Mesothelial cell of epicardium (in vitro differentiated cells): ENCODE measurements at places on chromosomes 2 and 18.

- no peak overlapping the region for H3K4me3 ChIP-seq
- DNase-seq, result no peak
- no peaks in the 10 kb centered on the region for H3K4me1 ChIP-seq
- H3K36me3 ChIP-seq, result peaks cover 14% of the 10 kb centered on the region
These were observed 11.1 kb downstream of the RTTN start for GRCh38 chr18:70194227-70194890.

DNA sequence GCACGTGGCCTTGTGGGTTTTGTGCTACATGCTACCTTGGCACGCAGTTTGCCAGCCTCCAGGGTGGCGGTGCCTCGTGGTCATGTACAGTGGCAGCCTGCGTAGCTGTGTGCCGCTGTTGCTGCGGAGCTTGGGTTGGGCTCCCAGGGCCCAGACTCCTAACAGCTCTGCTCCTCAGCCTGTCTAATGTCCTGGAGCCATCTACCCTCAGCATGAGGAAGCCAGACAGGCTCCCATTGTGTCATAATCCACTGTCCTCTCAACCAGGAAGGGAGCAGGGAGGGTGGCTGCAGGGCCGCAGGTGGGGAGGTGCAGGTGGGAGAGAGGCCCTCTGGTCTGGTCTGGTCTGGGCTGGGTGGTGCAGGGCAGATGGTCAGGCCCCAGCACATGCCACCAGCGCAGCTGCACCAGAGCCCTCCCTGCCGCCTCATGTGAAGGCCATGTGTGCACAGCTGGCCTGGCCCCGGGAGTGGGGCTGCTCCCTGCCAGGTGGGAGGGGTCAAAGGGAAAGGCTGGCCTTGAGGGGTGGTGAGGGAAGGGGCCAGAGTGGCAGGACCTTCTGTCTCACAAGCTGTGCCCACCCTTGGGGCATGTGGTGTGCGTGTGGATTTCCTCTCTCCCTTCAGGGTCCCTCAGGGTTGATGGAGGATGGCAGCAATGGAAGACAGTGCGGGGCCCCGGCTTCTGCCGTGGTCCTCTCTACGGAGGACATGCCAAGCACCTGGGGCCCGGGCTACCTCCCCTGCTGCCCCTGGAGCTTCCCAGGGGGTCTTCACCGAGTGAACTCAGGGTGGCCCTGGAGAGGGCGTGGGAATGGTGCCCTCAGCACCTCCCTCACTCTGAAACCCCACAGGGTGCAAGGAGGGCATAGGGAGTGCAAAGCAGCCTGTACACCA, 4.8 kb downstream of the ATOH8 start:
- H3K36me3 ChIP-seq, result peaks cover 3% of the 10 kb centered on the region
- H3K4me1 ChIP-seq, result peaks cover 21% of the 10 kb centered on the region
- H3K27ac ChIP-seq, result no peak overlapping the region
- peaks cover 11% of the 10 kb centered on the region for H3K27me3 ChIP-seq

DNA sequence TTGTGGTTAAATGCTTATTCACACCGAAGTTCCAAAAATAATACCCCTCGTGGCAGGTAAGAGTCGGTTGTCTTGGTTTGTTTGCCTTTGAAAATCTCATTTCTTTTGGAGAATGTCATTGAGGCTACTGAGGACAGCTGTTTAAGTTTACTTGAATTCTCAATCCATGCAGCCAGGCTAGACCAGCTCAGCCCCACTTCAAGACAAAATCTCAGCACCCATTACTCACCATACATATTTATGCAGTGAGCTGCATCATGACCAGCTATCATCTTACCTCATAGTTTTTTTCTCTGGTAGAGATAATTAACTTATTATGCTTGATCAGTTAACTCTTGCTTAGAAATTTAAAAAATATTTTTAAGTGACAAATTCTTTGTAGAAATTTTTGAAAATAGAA, 115.9 kb downstream of the HAUS1 start:
- no peak overlapping the region for H3K4me3 ChIP-seq
- H3K27me3 ChIP-seq, result no peaks in the 10 kb centered on the region
- peaks cover 20% of the 10 kb centered on the region for H3K36me3 ChIP-seq
- no peak for DNase-seq
- H3K27ac ChIP-seq, result no peak overlapping the region

- no peak overlapping the region for H3K27ac ChIP-seq
- H3K4me1 ChIP-seq, result no peaks in the 10 kb centered on the region
- H3K4me3 ChIP-seq, result no peak overlapping the region
- DNase-seq, result no peak
These were observed 104.9 kb upstream of the CAVIN2 start for GRCh38 chr2:191951832-191952231.

DNA sequence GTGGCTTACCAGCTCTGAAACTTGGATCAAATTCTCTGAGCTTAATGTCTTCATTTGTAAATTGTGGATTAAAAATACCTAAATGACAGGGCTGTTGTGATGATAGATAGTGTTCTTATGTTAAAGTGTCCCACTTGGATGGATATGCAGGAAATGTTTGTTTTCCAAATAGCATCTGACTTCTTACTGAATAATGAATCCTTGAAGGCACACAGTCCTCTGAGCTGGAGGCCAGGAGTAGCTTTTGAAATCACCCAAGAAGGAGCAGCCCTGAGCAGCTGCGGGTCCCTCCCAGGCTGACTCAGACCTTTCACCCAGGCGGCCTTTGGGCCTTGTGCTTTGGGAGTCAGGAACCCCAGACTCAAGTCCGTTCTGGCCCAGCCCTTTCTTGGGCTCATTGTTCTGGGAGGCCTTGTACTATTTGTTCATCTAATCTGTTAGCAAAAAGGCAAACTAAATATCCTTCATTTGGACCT, 173.0 kb upstream of the GATA6 start:
- H3K4me3 ChIP-seq, result no peak overlapping the region
- H3K4me1 ChIP-seq, result peaks cover 30% of the 10 kb centered on the region
- no peak overlapping the region for H3K27ac ChIP-seq
- DNase-seq, result no peak
- no peaks in the 10 kb centered on the region for H3K36me3 ChIP-seq

DNA sequence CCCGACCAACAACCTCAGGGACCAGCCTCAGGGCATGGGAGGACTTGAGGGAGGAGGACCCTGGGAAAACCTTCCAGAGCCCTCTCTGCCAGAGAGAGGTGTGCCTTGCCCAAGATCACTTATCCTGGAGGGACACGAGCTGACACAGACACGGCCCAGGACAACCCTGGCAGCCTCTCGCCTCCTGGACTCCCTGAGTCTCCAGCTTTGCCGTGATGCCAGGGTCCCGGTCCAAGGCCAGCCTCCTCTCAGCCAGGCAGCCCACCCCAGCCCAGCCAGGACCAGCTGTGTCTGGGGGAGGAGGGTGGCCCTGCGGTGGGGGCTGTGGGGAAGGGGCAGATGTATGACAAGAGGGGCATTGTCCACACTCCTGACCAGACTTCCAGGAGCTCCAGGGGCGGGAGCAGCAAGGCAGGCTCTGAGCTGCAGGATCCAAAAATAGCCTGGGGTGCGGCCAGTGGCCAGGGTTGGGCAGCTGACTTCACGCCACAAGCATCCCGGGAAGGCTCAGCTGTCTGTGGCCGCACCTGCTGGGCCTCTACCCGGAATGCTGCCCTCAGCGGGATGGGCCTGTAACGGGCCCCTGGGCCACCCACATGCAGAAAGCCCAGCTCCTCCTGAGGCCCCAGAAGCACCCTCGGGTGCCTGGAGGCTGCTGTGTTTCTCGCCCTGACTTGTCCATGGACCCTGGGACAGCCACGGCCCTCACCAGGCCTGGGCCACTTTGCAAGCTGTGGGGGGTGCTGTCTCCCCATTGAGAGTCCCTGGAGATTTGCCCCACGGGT, 65.5 kb upstream of the GPC1 start:
- H3K27me3 ChIP-seq, result no peaks in the 10 kb centered on the region
- H3K36me3 ChIP-seq, result no peaks in the 10 kb centered on the region
- H3K4me3 ChIP-seq, result no peak overlapping the region
- H3K27ac ChIP-seq, result peak overlapping the region; percentile 73
- peak; percentile 42 for DNase-seq

- DNase-seq, result no peak
- peaks cover 38% of the 10 kb centered on the region for H3K4me1 ChIP-seq
- peaks cover 7% of the 10 kb centered on the region for H3K36me3 ChIP-seq
- H3K4me3 ChIP-seq, result no peak overlapping the region
These were observed 87.4 kb downstream of the STK39 start for GRCh38 chr2:168159754-168160585.

DNA sequence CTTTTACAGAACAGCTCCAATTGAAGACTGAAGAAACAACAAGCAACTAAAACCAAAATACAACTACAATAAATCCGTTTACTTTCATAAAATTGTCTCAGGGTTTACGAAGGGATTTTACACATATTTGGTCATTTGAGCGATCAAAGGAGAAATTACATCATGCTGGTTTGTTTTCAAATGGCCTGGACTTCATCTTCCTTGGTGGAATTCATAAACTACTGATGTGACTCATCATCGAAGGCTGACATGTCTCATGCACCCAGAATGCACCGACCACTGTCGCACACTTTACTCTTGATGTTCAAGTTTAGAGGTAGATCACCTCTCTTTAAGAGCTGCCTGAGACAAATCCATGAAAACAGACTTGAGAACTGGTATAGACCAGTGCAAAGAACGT, 25.6 kb upstream of the PMAIP1 start:
- H3K4me1 ChIP-seq, result no peaks in the 10 kb centered on the region
- DNase-seq, result no peak
- H3K27me3 ChIP-seq, result no peaks in the 10 kb centered on the region
- no peak overlapping the region for H3K4me3 ChIP-seq
- H3K27ac ChIP-seq, result no peak overlapping the region
- H3K36me3 ChIP-seq, result no peaks in the 10 kb centered on the region

- no peak overlapping the region for H3K27ac ChIP-seq
- H3K4me3 ChIP-seq, result no peak overlapping the region
- peaks cover 51% of the 10 kb centered on the region for H3K27me3 ChIP-seq
- H3K36me3 ChIP-seq, result no peaks in the 10 kb centered on the region
- no peaks in the 10 kb centered on the region for H3K4me1 ChIP-seq
These were observed 162.0 kb downstream of the RTP5 start for GRCh38 chr2:242031481-242032019.

GRCh38 chr2:30588994-30589393, 141.9 kb downstream of the LCLAT1 start:
- H3K4me3 ChIP-seq, result no peak overlapping the region
- H3K36me3 ChIP-seq, result peaks cover 17% of the 10 kb centered on the region
- H3K27ac ChIP-seq, result no peak overlapping the region
- H3K4me1 ChIP-seq, result no peaks in the 10 kb centered on the region

DNA sequence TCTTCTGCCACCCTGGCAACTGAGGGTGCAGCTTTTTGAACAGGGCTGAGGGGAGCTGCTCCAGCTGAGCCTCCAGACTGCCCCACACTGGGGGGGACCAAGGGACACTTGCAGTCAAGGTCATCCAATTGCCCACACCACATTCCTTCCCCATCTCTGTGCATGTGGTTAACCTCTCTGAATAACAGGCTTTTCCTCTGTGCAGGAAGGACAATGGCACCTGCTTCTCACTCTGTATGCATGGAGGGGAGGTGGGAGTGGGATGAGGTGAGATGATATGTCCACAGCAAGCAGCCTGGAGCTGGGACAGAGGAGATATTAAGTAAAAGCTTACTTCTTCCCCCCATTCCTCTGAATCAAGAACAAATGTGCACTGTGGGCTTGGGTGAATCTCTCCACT, 39.1 kb upstream of the TEX51 start:
- no peak overlapping the region for H3K27ac ChIP-seq
- no peak overlapping the region for H3K4me3 ChIP-seq
- no peak for DNase-seq
- H3K4me1 ChIP-seq, result no peaks in the 10 kb centered on the region

DNA sequence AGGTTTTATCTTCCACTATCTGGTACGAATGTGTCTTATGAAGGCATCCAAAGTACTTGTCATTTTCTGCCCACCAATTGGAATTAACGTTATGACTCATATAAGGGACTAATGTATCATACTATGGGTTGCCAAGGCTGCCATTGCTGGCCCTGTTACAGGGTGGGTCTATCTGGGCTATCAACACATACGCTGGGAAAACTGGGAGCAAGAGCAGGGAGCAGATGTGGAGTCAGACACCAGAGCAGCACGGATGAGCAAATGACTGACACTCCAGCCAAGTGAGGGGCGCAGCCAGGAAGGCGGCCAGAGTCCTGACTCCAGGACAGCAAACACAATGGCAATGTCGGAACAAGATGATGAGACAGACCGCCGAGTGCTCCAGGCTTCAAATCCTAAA, 145.9 kb downstream of the COPS8 start:
- DNase-seq, result no peak
- no peaks in the 10 kb centered on the region for H3K36me3 ChIP-seq
- H3K27me3 ChIP-seq, result no peaks in the 10 kb centered on the region
- H3K4me3 ChIP-seq, result no peak overlapping the region
- H3K27ac ChIP-seq, result no peak overlapping the region

GRCh38 chr2:191411472-191411871, 166.3 kb downstream of the MYO1B start:
- H3K4me3 ChIP-seq, result no peak overlapping the region
- no peak overlapping the region for H3K27ac ChIP-seq
- no peaks in the 10 kb centered on the region for H3K4me1 ChIP-seq
- peaks cover 57% of the 10 kb centered on the region for H3K36me3 ChIP-seq
- no peaks in the 10 kb centered on the region for H3K27me3 ChIP-seq

DNA sequence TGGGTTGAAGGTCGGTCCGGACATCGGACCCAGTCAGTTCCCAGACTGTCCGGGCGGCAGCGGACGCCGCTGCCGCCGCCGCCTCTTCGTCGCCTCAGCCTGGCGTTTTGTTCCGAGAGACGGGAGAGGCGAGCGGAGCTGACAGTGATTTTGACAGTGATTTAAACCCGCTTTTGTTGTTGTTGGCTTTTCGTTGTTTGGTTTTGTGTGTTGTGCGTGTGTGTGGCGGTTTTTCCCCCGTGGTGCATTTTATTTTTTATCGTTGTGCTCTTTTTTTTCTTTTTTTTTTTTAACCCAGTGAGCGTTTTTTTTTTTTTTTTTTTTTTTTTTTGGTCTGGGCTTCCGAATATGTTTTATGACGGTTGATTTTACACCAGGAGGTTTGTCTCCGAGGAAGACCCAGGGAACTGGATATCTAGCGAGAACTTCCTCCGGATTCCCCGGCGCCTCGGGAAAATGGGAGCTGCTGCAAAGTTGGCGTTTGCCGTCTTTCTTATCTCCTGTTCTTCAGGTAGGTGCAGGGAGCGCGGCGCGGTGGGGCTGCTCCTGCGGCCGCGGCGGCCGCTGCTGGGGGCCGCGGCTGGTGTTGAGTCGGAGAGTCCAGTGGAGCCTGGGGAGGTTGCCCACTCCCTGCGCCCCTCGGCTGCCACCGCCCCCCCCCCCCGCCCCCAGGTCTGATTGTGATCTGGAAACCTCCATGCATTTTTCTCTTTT, at the start of gene ACVR2A:
Gene ACVR2A (plus strand): TSS at position 333 of the 714 bp plus-strand sequence. CDS start 124 bp downstream, at position 457.
- H3K4me3 ChIP-seq, result peak within 1 kb of the TSS; percentile 97
- peaks cover 1% of the 10 kb centered on the region for H3K27me3 ChIP-seq
- H3K27ac ChIP-seq, result peak within 1 kb of the TSS; percentile 97
- peaks cover 40% of the 10 kb centered on the region for H3K4me1 ChIP-seq
- peak; percentile 62 for DNase-seq

- DNase-seq, result no peak
- peaks cover 4% of the 10 kb centered on the region for H3K36me3 ChIP-seq
- H3K4me1 ChIP-seq, result peaks cover 14% of the 10 kb centered on the region
- no peak overlapping the region for H3K27ac ChIP-seq
- no peaks in the 10 kb centered on the region for H3K27me3 ChIP-seq
- no peak overlapping the region for H3K4me3 ChIP-seq
These were observed 262.0 kb upstream of the RASGRP3 start for GRCh38 chr2:33214436-33214835.
